Right atrium auricular region (tissue), 2 donors: ENCODE measurements at places on chromosomes 7 and 10. TPM values are rescaled to one million over a fixed set of nuclear protein-coding genes. Genes with fewer than 3 reads are reported as not detected.

DYDC2 gene
- not detected for total RNA-seq

BMPER gene
- 3.8 TPM for total RNA-seq

AUTS2 gene
- 8.6 TPM for total RNA-seq

HYAL4 gene
- total RNA-seq, result 0.28 TPM

AKR1C1 gene
- 60.3 TPM for total RNA-seq

PTCD1 gene
- 4.6 TPM for total RNA-seq

RAB18 gene
- 50.4 TPM for total RNA-seq

BPGM gene
- total RNA-seq, result 12.5 TPM

GIMAP5 gene
- 14.5 TPM for total RNA-seq

POLD2 gene
- total RNA-seq, result 71.4 TPM

PRKG1 gene
- total RNA-seq, result 31.1 TPM

NME8 gene
- not detected for total RNA-seq

NOS3 gene
- 78.6 TPM for total RNA-seq

CHST15 gene
- total RNA-seq, result 7.0 TPM
